ENCODE measurements at places on chromosomes 12 and 14.

DNA sequence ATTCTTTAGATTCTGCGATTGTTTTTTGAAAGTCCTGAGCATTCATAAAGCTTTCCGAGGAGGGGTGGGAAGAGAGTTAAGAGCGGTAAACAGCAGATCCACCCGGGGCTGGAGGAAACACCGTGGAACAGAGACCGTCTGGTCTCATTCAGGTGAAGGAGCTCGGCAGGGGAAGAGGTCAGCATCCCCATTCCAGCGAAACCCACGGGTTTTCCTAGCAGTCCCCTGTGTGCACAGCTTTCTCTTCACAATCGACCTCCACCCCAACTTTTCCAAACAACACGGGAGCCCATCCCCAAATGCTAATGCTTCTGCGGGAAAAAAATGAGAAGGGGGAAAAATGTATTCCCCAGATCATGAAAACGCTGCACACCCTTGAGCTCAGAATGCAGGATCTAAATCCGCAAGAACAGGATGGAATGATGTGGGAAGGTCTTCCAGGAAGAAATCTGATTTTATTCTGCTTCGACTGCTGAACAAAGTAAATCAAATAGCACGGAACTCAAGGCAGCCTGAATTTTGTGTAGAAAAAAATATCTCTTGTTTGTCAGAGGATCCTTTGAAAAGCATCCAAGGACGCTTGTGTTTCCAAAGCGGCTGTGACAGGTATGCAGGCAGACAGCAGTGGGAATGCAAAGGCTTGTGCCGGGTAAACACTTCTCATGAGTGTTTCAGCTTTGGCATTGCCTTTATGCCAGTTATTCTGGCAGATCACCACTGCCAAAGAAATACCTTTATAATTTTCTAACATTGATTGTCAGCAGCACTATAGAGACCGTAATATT is 128.8 kb downstream of the NDUFA12 start:
- no peak for DNase-seq

GRCh38 chr14:61627612-61628011 is 67.7 kb upstream of the HIF1A start:
- no peak for DNase-seq

- DNase-seq, result peak; percentile 46
Measured at GRCh38 chr12:115871714-115872113, 405.8 kb downstream of the MED13L start.

GRCh38 chr12:59370933-59371332 is 224.9 kb upstream of the SLC16A7 start:
- DNase-seq, result no peak

- no peak for DNase-seq
Measured at GRCh38 chr12:77648716-77649115, 182.0 kb upstream of the NAV3 start.

DNA sequence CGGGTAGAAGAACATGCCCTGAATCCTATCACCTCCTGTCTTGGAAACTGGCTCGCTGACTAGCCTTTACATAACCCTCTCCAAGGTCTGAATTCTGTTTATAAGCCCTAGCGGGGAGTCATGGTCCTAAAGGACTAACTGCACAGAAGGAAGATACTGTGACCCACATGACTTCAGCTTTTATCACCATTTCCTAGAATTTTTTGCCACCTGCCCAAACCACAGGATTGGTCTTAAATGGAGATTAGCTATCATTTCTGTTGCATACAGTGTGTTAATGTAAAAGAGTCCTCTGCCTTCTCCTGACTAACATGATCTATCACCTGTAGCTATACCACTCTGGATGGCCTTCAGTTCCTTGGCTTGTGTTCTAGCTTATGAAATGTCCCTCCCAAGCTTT is 319.2 kb downstream of the DUSP6 start:
- no peak for DNase-seq

DNA sequence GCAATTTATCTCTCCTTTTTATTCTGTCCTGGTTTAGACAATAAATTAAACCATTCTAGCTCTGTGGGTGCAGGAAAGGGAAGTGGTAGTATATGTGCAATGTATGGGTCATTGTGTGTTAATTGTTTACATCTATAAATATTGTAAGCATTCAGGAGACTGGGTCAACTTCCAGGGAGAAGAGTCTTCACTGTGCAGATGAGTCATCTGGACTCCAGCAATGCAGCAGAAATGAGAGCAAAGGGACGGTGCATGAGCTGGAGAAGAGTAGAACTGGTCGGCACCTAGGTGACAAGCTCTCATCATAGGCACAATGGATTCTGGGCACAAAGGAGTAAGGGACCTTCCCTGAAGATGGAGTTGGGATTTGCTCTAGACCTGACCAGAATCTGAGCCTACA is 211.1 kb upstream of the DAAM1 start:
- no peak for DNase-seq

DNA sequence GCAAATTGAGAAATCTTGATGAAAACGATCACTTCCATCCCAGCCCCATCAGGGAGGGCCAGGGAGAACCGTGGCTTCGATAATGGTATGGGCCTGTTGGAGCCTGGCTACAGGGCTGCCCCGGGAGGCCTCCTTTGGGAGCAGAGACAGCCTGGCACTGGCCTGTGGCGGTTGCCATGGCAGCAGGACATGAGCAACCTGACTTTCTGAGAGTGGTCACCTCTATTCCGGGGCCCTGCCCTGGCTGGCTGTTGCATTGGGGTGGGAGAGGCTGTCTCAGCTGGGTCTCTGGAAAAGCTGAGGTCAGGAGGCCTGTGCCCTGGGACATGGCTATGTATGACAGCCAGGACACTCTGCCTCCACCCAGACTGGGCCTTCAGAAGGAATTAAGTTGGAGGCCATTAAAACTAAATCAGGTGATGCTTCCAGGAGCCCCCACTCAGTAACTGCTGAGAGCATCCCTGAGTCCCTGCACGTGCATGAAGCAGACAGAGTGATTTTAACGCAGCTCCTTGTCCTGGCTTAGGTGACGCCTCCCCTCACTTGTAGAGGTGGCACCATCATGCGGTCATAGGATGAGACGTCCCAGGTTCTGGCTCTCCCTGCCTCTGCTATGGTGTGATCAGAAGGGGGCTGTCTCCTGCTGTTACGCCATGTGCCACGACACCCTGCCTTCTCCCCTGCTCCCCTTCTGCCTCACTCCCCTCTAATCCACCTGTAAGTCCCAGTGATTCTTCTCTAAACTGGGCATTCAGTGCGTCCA is 126.3 kb downstream of the SLC25A47 start:
- DNase-seq, result no peak

- DNase-seq, result no peak
Measured at GRCh38 chr14:89304972-89305703, 111.9 kb downstream of the FOXN3 start.

DNA sequence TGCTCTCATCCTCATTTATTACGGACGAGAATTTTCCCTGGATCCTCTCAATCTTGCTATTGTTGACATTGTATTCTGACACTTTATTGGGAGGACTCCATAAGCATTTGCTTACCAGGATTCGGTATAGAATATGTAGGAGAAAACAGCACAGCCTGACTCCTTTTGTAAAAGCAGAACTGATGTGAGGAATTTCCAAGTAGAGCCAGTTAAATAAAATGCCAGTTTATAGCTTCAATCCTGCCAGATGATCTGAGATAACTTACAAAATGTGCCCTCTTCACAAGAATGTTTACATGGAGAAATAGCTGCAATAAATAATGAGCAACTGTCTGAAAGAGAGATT is 332.9 kb upstream of the PRICKLE1 start:
- DNase-seq, result no peak

DNA sequence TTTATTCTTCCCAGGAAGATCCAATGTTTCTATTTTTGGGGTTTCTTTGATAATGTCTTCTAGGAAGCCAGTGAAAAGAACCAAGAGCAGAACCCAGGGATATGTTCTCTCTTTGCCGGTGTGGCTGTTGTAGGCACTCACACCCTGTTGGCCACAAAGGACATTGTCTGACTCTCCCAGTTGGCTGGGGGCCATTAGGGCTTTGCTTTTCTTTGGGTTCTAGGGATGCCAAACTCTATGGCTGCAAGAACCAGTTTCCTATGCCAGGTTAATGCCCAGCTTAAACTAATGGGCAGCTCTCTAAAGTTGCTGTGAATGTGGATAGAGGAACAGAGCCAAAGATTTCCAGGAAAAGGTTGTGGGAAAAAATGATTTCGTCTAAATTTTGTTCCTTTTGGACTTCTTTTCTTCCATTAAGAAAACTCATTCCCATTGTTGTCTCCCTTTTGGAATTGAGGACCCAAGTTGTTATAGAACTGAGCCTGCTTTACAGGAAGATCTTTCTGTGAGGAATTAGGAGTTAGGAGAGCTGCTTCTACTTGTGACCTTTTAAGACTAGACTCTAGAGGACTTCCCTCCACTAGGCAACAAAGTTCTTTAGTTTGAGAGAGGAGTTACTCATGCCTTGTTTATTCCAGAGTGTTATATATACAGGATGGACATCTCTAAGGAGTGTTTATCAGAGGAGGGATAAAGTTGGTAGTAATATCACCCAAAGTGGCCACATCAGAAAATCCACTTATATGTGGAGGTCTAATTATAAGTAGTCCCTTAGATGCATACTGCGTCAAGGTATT is 13.1 kb downstream of the COPZ1 start:
- DNase-seq, result no peak

GRCh38 chr12:121107681-121108080 is 25.0 kb upstream of the P2RX7 start:
- no peak for DNase-seq

DNA sequence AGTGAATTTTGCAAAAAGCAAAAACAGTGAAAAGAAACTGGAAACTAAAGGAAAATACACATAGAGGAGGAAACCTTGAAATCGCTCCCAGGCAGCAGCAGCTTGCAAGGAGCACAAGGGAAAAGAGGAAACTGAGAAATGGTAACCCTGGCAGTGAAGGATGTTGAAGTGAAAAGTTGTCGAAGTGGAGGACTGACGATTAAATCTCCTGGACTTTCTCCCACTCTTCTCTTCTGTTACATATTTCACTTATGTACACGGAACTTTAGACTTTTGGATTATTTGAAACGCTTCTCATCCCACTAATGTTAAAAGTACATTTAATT is 388.8 kb upstream of the USP15 start:
- DNase-seq, result no peak

GRCh38 chr14:79044894-79045624 is 874.9 kb downstream of the NRXN3 start:
- DNase-seq, result no peak

DNA sequence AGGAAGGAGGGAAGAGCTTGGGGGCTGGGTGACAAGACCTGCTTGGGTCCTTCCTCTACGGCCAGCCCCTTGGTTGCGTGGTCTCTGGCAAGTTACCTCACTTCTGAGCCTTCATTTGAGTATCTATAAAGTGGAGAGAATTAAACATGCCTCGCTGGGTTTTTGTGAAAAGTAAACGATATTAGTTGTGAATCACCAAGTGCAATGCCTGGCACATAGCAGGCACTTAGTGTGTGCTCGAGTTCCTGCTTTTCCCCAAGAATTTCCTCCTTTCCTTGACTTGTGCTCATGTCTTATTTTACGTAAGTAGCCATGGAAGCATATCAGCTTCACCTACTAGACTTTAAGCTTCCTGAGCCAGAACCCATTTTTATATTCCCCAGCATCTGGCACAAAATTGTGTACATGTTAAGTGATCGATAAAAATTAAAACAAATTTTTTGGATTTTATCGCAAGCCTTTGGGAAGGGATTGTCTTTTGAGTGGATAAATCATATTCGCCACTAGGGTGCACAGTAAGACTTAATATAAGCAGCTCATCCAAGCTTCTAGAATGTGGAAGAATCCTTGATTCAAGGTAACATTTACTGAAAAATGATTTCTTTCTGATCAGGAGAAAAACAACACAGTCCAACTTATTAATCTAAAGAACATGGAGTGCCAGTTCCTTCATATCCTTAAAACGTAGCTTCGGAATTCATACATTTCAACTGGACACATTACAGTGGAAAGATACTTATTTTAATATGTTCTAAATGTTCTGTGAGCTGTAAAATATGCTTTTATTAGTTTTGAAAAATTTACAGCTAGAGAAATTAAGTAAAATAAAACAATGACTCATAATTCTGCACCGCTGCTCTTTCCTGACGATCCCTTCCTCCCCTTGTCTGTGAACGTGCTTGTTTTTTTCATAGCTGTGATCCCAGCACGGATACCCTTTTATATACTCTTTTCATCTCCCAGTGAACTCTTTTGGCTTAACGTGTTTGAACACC is 62.0 kb downstream of the SLC25A47 start:
- no peak for DNase-seq

DNA sequence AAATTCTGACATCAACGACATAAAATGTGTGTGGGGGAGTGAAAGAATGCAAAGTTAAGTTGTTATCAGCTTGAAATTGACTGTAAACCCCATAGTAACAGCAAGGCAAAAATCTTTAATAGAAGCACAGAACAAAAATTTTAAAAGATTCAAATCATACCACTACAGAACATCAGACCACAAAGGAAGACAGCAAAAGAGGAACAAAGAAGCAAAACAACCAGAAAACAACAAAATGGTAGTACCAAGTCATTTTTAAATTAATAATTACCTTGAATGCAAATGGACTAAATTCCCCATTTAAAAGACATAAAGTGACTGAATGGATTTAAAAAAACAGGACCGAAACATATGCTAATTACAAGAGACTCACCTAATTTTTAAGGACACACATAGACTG is 31.3 kb downstream of the A2M start:
- no peak for DNase-seq

Data from KG1 (cell line).